GM10248 (cell line): ENCODE measurements at places on chromosomes 13 and 19.
A peak's percentile ranks its signal among the peaks of the same experiment; 100 is the strongest.

DNA sequence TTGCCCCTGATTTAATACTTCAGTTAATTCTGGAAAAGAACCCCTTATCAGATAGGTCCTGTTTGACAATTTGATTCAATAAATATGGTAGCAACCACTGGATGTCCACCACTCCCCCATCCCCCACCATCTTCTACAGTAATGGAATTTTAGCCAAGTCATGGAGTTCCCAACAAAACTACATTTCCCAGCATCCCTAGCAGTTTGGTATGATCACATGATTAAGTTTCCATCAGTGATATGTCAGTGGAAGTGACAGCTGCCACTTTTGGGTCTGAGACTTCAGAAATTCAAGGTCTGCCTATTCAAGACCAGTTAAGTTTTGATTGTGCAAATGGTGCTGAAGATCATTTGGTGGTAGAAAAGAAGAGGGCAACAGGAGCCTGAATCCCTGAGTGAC lies 85.5 kb downstream of the CACNA1A start:
- no peak for DNase-seq

DNA sequence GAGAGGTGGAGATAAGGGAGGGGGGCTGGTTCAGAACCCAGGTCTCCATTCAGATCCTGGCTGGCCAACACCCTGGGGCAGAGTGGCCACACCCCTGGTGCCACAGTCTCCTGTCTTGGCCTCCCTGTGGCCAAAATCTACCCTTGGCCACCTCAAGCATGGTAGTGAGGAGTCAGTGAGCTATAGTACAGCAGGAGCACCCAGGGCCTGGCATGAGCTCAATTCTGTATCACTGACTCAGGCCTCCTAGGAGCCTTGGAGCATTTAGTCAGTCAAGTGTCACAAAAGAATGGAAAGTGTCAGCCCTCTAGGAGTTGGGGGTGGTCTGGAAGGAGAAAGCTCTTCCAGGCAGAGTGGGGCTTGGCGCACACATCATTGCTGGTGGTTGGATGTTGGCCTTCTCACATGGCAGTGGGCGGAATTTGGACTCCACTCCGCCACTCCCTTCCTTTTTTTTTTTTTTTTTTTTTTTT lies 6.6 kb upstream of the CD79A start:
- DNase-seq, result no peak

DNA sequence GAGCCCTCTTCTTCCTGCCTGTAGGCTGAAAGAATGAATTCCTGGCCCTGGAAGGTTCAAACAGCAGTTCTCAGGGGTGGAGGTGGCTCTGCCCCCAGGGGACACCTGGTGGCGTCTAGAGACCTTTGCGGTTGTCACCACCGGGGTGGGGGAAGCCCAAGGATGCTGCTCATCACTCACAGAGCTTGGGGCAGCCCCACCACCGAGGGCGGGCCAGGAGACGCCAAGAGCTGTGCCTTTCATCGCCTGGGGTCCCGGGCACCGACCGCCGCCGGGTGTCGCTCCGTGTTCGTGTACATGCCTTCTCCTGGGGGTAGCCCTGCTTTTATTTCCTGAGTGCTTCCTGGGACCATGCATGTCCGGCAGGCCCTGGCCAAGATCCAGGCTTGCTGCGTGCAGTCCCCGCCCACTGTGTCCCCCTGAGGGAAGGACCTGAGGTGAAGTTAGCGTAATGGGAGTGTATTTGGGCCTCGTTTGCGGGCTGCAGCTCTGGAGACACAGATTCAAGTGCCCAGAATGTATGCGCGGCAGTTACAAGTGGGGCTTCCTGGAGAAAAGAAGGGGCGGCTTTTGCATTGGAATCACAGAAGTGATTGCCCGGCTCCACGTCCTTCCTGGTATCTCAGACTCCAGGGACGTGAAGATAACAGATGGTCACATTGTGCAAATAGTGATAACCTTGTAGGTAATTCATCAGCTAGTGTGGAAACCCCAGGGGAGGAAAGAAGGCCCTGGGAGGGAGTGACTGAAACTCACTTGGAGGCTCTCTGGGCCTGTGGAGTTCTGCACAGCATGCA lies 7.8 kb downstream of the DOT1L start:
- DNase-seq, result peak; percentile 88

DNA sequence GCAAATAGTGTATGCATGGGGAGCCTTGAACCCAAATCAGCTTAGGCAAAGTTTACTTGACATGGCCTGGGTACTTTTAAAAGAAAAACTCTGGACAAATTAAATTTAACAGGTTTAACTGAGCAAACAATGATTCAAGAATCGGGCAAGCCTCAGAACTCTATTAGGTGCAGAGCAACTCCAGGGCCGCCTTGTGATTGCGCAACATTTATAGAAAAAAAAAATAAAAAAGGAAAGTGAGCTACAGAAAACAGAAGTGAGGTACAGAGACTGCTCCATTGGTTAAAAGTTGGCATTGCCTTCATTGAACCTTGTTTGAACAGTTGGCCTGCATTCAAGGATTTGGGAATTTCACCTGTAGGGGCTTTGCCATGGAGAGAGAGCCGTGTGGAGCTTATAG lies 421.0 kb upstream of the TSHZ3 start:
- no peak for DNase-seq

DNA sequence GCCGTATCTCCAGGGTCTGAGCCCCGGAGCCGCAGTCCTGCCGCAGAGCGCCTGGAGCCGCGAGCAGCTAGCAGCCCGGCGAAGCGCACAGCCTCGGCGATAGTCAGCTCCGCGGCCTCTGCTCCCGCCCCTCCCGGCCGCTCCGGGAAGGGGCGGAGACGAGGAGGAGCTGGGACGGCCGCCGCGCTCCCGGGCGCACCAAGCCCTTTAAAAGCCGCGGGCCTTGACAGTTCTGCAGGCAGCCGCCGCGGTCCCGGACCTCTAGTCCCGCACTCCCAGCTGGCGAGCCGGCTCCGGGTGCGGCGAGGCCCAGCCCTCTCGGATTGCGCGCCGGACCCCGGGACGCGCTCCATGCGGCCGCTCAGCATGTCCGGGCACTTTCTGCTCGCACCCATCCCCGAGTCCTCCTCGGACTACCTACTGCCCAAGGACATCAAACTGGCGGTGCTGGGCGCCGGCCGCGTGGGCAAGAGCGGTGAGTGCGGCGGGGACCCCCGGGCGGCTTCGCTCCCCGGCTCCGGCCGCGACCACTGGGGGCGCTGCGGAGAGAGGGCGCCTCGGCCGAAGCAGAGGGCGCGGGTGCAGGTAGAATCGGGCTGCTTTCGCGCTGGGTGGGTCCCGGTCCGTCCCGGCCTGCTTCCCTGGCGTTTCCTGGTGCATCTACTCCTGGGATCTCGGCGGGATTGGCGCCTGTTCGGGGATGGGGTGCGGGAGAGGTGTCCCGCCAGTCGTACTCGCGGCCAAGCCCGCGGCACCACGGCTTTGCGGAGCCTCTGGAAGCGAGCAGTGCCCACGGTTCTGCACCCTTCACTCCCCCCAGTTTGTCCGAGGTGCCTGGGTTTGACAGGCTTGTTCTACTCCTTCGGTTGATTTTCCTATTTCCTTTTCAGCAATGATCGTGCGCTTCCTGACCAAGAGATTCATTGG lies at the start of gene RASL11A:
Gene RASL11A (plus strand): TSS at position 237 of the 927 bp plus-strand sequence. CDS start 115 bp downstream, at position 352.
- peak; percentile 87 for DNase-seq

- DNase-seq, result no peak
Observed at GRCh38 chr13:75469047-75469446, 12.9 kb downstream of the TBC1D4 start.

GRCh38 chr19:3316659-3317207 lies 49.6 kb upstream of the NFIC start:
- DNase-seq, result no peak

DNA sequence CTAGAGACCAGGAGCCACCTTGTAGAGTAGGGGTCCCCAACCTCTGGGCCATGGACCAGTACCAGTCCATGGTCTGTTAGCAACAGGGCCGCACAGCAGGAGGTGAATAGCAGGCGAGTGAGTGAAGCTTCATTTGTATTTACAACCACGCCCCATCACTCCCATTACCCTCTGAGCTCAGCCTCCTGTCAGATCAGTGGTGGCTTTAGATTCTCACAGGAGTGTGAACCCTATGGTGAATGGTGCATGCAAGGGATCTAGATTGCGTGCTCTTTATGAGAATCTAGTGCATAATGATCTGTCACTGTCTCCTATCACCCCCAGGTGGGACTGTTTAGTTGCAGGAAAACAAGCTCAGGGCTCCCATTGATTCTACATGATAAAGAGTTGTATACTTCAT lies 303.6 kb downstream of the KCNRG start:
- DNase-seq, result no peak

GRCh38 chr13:31301119-31301518 lies 101.3 kb downstream of the B3GLCT start:
- DNase-seq, result no peak

DNA sequence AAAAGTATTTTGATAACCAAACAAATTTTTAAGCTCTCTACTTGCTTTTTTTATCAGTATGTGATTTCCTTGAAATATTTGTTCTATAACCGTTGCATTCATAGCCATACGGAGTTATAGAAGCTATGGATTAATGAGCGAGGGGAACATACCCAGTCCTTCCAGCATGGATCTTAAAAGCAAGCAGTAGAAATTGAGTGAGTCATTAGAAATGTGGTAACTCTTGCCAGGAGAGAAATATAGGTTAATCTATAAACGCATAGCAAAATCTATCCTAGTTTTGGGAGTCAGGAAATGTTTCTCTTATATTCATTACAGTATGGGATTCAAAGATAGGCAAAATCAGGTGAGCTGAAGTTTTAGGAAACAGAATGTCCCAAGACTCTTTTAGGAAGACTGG lies 507.4 kb downstream of the DACH1 start:
- DNase-seq, result no peak

DNA sequence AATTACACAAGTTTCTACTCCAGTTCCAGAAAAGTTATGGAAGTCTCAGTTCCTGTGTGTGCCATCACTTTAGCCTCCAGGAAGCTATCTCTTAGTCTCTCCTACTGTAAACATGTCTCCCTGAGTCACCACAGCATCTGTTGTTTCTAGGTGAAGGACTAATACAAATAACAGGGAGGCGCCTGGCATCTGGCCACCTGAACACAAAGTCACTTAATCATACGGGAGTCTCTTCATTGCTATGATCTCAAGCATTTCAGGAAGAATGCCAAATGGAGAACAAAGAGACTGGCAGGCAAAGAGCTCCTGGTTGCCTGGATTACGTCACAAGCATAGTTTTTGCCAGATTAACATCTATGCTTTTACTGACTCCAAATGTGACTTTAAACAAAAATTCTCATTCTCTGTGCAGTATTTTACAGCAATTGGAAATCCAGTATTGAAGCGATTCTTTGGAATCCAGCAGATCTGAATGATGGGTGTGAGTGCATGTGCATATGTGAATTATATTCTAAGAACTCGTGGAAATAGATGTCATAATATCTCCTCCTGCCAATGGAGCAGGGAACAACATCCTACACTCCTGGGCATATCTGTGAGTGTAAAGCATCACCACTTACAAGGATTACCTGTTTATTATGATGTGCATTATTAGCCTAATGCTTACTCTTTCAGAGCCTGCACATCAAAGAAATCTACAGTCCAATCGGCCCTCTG lies 572.8 kb downstream of the PCDH9 start:
- DNase-seq, result no peak

DNA sequence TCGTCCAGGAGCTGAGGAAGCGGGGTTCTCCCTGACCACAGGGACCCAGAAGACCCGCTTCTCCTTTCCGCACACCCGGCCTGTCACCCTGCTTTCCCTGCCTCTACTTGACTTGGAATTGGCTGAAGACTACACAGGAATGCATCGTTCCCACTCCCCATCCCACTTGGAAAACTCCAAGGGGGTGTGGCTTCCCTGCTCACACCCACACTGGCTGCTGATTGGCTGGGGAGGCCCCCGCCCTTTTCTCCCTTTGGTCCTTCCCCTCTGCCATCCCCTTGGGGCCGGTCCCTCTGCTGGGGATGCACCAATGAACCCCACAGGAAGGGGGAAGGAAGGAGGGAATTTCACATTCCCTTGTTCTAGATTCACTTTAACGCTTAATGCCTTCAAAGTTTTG lies 18.9 kb downstream of the VASP start:
- DNase-seq, result no peak

GRCh38 chr13:48125794-48126228 lies 30.9 kb upstream of the MED4 start:
- DNase-seq, result no peak

DNA sequence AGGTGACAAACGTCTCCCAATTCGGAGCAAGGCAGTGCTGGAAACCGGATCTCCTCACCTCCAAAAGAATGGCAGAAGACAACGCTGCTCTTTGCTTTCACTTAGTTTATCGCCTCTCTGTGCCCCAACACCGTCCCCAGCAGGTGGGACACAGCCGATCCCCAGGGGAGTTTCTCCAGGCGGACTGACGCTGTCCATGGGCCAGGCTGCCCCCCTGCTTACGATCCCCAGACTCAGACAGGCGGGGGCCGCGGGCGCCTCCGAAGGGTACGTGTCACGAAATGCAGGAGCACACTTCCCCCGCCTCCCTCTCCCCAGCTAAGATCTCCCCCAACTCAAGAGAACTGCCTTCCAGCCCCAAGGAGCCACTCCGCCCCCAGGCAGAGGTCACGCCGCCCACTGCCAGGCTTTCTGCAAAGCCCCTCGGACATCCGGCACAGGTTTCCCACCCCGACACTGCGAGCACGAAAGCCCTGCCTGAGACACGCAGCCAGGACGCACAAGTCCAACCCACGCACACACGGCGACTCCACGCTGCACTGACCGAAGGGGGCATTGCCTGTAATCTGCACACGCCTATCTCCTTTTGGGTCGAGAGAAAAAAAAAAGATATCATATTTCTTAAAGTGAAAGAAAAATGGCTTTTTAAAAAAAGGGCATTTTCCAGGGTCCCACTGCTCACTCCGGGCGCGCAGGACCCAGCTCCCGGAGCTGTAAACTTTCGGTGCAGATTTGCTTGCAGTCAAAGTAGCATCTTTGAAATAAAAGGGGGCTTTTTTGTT lies 2.0 kb downstream of the SPRY2 start:
- peak; percentile 40 for DNase-seq

DNA sequence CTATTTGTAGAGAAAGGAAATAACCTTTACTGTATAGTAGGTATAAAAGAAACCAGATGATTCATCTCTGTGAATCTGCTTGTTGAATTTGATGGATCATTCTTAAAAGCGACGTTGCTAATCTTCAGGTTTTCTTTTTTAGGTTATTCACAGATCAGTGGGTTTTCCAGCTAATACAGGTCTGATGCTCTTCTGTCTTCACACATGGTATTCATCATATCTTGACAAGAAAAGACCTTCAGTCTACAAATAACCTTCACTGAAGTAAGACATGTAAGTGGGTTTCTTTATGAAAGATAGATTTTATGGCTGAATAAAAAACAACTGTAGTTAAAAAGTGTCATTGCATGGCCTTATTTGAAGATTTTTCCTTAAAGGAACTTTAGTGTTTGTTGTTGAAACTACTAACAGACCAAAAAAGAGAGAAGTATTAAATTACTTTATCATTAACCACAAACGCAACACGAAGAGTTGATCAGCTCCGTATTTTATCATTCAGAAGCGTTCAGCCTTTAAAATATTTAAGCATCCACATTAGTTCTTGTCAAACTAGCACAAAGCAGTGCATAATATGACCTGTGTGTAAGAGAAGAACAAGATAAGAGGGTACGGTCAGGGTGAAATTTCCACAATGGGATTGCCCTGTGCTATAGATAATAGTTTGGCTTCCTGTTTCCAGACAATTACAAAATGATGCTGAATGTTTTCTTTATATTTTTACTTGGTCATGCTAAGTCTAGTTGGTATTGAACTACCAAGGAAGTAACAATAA lies 299.5 kb downstream of the MZT1 start:
- DNase-seq, result no peak
